Stimulated activated CD4-positive, alpha-beta T cell treated with anti-CD3 and anti-CD28 coated beads, Interleukin-4, amount 100 ng/mL, for 4 hours (primary cell): ENCODE measurements at places on chromosomes 3 and 15.

DNA sequence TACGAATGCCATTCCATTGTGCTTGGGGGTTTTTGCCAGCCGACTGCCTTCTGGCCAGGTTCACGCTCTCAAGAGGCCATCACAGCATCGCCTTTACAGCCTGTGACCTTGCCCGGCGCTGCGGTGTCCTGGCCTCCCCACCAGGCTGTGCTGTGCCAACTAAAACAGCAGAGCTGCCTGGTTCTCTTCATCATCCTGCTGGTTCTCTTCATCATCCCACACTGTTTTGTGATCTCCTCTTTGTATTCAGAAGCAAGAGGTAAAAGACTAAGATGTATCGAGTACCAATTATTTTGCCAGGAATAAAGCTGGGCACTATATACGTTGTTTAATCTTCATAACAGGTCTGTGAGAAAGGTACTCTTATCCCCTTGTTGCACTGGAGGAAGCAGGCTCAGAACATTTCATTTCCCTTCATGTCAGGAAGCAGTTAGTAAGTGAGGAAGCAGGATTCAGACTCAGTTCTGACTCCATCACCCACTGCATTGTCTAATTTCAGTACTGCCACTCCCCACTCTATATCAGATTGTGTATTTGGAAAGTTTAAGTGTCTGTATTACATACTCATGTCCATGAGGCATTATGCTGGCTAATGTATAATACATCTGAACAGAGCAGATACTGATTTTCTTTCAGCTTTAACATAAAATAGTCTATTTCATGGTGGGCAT, 92.7 kb downstream of the LRRC28 start:
- DNase-seq = peak; percentile 36

DNA sequence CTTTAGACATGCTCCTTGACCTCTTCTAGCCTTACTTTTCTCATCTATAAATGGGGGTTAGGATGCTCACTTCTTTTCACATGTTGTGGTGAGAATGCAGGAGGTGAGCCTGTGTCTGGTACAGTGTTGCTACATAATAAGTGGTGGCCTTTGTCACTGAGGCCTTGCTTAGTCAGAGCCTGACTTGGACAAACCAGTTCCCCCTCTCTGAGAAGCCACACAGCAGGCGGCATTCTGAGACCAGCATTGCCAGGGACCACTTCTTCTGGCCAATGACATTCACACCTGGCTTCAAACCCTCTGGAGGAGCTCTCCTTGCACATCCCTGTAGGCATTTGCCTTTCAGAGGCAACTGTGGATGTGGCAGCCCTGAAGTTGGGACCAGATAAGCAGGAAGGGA, 95.7 kb downstream of the MINAR1 start:
- no peak for DNase-seq

GRCh38 chr3:168072323-168072650, 23.4 kb downstream of the GOLIM4 start:
- no peak for DNase-seq

DNA sequence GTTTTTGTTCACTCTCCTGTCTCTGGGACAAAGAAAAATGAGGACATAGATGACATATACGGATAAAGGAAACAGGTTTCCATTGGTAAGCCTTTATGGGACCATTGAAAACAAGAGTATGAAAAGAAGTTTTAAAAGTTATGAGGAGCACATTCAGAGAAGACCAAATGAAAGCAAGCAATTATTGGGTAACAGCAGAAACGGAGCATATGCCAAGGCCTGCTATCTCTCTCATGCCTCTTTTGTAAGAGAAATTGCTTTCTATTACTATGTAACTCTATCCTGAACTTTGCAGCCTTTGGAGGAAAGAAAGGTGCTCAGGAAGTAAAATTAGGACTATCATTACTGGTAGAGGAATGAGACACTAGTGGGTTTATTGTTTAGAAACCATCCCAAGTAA, 14.9 kb upstream of the DPH6 start:
- DNase-seq = no peak
